ENCODE measurements at places on chromosomes 2 and 18.
A peak's percentile ranks its signal among the peaks of the same experiment; 100 is the strongest.

- no peak for DNase-seq
Measured at GRCh38 chr2:171247741-171248662, 87.3 kb upstream of the TLK1 start.

DNA sequence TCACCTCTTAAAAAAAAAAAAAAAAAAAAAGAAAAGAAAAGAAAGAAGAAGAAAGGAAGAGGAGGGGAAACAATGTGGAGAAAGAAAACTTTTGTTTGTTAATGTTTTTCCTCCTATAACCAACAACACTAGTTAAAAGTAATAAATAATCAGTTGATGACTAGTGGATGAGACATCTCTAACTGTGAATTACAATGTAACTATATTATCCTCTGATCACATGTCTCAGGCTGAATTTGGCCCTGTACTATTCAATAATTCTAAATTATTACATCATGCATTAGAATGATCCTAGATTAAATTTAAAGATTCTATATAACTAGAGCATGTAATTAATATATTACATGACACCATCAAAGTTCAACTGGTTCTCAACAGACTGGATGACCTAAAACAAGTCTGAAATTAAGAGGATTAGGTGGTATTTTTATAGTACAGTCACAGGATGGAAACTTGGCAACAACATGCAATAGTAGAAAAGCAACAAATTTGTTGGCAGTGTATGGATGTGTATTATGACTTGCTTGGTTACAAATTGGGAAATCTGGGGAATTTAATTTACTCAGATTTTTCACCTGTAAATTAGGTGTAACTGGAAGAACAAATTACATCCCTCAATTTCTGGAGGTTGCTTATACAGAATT lies 269.3 kb upstream of the SETBP1 start:
- no peak for DNase-seq

DNA sequence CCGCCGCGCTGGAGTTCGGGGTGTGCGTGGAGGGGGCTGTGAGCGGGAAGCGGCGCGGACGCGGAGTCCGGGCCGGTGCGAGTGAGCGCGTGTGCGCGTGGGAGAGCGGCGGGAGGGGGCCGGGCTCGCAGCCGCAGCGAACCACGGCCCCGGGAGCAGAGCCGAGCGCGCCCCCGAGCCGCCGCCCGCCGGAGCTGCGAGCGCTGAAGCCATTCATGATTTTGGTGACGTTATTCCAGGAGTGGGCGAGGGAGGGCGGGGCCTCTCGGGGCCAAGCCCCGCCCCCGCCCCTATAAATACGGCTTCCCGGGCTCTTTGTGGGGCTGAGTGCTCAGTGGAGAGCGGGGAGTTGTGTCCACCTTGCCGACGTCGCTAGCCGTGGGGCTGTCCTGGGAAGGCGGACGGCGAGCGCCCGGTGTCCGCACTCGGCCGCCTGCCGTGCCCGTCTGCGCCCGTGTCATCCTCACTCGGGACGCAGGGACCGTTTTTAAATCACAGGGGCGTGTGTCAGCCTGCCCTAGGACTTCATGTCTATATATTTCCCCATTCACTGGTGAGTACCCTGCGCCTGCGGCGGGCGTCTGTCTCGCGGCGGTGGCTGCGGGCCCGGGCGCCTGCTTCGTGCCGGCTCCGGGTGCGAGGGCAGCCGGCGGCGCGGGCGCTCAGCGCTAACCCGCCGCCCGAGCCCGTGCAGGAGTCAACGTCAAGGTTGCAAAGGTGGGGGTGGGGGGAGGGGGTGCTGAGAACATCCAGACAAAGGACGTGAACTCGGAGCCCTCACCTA lies at the start of gene LBH:
TSS of gene LBH (plus strand) at position 323 of the 784 bp plus-strand sequence. CDS start at position 528, 205 bp downstream.
- DNase-seq = peak; percentile 31

DNA sequence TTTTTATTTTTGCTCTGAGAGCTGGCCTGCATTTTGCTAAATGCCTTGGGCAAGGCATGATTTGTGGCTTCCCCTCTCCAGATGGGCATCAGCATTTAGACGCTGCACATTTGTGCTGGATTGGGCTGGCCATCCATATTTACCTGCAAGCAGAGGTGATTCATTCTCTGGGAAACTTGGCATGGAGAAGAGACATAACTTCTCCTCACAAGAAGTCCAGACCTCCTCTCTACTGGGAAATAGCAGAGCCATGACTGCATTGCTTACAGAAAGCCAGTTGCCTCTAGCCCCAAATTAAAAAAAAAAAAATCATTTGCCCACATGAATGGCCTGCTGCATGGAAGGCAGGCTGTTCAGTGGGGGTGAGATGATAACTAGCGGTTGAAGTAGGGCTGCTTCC lies 120.1 kb downstream of the ACTR3 start:
- DNase-seq = no peak

DNA sequence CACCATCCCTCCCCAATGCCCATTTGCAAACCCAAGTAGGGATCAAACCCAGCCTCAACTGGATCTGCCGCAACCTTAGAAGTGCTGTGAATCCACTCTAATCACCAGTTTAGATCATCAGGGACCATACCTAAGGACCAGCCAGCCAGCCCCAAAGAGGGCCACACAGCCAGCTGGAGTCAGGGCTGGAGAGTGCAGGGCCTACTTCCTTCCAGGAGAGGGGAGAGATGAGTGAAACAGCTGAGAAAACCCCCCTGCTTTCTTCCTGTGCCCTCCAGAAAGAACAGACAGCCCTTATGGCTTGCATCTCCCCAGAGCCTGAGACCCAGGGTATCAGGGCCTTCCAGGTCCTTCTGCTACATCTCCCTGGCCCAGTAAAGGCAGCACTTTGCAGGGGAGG lies 25.8 kb downstream of the YPEL5 start:
- no peak for DNase-seq

GRCh38 chr2:207601774-207602173 lies 23.4 kb downstream of the METTL21A start:
- DNase-seq = no peak

- no peak for DNase-seq
Measured at GRCh38 chr2:220478305-220479058, 851.1 kb downstream of the SLC4A3 start.
